ENCODE measurements at places on chromosomes 13 and 19.
A peak's percentile ranks its signal among the peaks of the same experiment; 100 is the strongest.

GRCh38 chr19:17078036-17078919 is 2.7 kb downstream of the MYO9B start:
- no peak for DNase-seq

GRCh38 chr13:71056581-71056980 is 810.4 kb downstream of the DACH1 start:
- no peak for DNase-seq

DNA sequence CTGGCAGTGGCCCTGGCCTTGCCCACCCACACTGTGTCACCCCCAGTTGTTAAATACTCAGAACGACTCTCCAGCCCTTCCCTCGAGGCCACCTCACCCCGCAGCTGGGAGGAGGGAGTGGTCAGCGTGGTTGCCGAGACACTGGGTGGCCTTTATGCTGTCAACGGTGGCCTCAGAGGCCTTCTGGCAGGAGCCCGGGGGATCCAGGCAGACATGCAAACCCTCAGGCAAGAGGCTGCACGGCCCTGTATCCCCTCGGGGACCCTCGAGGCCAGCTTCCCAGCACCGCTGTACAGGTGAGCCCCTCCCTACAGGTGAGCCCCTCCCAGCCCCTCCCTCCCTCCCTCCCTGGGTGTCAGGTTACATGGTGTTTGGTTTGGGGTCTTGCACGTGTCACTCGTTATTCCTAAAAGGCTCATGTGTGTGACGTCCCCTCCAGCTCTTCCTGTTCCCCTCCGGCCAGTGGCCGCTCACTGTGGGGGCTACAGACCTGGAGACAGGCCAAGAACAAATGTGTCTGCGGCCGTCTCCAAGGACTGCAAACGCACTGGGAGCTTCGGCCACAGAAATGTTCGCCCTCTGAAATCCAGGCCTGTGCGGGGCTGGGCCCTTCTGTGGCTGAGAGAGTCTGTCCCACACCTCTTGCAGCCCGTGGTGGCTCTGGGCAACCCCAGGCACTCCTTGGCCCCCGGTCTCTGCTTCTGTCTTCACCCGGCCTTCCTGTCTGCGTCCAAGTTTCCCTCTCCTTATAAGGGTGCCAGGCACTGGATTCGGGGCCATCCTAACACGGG is at the start of gene TEKTIP1:
TEKTIP1 (plus strand) TSS at position 210 of the 791 bp plus-strand sequence; CDS start at position 214, 4 bp downstream.
- no peak for DNase-seq

- no peak for DNase-seq
These were observed 231.9 kb downstream of the KCTD12 start for GRCh38 chr13:76654263-76654662.

GRCh38 chr19:50983625-50984292 is at the start of gene KLK7:
Gene KLK7, minus strand, starts transcription at chr19:50983917. Its CDS starts 1,518 bp downstream, at chr19:50982399.
- peak; percentile 40 for DNase-seq

DNA sequence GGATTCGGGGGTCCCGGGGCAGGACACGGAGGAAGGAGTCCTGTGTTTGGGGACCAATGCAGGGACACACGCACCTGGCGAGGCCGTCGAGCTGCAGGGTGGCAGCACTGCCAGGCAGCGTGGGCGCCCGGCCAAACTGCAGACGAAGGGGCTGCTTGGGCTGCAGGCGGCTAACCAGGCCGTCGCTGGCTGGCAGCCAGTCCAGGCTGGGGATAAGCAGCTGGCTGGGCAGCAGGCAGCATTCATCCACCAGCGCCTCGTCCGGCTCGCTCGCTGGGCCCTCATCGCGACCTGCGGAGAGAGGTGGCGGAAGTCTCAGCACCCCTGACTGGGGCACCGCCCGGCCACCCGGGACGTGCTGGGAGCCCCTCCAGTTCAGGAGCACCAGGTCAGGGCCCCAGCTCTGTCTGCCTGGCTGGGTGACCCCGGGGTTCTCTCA is 11.5 kb downstream of the CFD start:
- no peak for DNase-seq

- no peak for DNase-seq
These were observed 31.0 kb downstream of the FOXO1 start for GRCh38 chr13:40635315-40635995.

- DNase-seq: no peak
These were observed 62.6 kb downstream of the ALOX5AP start for GRCh38 chr13:30797847-30798535.

DNA sequence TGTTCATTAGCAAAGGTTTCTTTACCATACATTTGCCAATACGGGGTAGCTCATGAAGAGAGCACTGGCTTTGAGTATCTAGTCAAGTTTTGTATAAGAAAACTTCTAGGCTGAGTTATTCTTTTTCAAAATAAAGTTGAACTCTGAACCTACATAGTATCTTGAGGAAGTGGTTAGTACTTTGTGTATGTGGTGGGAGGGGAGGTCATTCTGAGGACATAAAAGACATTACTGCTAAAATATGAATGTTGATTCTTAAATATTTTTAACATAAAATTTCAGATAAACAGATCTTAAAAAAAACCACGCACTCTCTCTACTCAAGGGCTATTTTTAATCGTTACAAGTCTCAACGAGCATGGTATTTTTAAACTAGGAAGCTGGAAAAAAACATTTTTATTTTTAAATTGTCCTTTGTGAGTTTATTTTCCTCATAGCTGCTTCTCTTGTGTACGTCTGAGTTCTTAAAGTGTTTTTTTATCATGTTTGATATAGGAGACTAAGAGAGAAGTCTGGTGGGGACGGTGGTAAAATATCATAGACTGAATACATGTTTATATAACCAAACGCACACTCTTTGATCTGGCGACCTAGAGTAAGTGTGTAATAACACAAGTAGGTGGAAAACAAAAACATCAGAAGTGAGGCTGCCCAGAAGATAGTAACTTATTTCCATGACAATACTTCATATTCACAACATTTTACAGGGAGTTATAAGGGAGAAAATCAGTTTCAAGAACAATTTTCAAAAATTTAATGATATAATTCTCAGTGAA is 118.0 kb upstream of the POSTN start:
- no peak for DNase-seq

- DNase-seq: no peak
These were observed 390.5 kb downstream of the ZNF536 start for GRCh38 chr19:30762651-30763050.

GRCh38 chr13:80338781-80339562 is 2.0 kb downstream of the SPRY2 start:
- DNase-seq: peak; percentile 77

DNA sequence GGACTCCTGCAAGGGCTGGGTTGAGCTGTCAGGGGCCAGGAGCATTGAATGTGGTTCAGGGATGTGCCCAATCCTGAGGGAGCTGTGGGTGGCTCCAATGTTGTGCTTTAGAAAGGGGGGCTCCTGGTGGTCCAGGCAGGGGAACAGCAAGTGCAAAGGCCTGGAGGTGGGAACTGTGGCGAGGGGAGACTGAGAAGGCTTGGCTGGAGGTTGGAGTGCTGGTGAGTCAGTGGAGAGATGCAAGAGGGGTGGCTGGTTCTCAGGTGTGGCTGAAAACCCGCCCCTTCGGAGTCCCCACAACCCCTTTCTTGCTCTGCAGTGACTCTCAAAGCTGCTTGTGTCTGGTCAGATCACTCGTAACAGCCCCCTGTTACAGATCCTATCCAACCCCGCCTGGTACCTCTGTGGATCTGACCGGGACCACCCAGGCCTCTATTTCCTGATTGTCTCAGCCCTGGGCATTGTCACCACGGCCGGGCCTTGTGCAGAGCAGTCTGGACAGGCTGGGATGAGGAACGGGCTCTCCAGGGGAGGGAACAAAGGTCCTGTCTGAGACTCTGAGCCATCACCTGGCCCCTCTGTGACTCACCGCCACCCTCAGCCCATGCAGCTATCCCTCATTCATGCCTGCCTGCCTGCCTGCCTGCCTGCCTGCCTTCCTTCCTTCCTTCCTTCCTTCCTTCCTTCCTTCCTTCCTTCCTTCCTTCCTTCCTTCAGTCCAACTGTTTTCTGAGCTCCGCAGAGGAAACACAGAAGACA is 1.4 kb upstream of the KCNN1 start:
- DNase-seq: no peak

Data from dorsolateral prefrontal cortex (tissue), 122 donors.